ENCODE measurements at places on chromosomes 3 and 15.

GRCh38 chr3:9876991-9877390 lies 3.1 kb downstream of the CIDEC start:
- DNase-seq = no peak

DNA sequence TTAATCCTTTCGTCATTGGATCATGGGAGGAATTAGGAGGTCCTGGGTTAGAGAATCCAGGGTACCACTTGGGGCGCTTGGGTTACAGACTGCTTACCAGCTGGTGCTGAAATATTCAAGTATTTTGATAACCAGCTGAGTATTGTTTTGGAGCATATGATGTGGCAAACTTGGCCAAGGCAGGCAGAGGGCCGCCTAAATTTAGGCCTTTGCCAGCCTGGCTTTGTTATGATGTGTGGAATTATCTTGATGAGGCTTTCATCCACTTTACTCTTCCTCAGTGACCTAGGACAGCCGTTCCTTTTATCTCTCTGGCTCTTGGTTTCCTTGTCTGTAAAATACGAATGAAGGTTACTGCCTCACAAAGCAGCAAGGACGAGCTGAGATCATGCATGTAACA lies 6.9 kb downstream of the COPG1 start:
- DNase-seq = no peak

DNA sequence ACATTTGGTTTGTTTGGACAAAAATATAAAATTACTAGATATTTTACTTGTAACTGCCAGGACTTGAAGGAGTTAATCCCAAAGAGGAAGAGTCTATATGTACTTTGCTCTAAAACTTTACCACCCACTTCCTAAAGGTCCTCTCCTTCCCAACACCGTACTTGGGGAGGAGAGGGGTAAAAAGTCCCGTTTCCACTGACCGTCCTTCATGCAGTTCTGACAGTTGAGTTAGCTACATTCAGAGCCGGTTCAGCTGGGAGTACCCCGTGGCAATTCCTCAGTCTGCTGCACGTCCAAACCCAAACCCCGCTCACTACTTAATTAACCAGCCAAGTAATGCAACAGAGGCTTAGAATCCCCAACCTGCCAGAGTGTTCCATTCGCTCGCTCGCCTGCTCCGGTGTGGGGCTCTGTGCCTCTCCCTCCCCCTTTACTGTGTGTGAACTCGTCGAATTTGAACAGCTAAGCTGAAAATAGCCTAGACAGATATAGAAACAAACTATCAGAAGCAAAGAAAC lies 519.7 kb downstream of the FOXP1 start:
- no peak for DNase-seq

DNA sequence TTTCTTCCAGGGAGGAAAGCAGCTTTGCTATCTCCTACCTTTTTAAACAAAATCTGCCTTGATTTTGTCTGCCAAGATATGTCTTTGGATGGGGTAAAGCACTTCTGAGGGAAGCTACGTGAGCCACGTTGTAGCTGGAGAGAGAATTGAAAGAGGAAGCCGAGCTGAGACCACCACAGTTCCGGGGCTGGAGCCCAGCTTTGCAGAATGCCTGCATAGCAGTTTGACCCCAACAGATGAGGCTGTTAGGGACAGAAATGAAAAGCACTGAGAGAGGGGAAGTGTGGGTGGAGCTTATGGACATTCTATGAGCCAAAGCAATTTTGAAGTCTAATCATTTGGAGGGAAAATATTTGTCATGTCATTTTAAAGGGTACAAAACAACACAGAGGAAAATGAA lies 45.4 kb downstream of the LIPC start:
- no peak for DNase-seq

DNA sequence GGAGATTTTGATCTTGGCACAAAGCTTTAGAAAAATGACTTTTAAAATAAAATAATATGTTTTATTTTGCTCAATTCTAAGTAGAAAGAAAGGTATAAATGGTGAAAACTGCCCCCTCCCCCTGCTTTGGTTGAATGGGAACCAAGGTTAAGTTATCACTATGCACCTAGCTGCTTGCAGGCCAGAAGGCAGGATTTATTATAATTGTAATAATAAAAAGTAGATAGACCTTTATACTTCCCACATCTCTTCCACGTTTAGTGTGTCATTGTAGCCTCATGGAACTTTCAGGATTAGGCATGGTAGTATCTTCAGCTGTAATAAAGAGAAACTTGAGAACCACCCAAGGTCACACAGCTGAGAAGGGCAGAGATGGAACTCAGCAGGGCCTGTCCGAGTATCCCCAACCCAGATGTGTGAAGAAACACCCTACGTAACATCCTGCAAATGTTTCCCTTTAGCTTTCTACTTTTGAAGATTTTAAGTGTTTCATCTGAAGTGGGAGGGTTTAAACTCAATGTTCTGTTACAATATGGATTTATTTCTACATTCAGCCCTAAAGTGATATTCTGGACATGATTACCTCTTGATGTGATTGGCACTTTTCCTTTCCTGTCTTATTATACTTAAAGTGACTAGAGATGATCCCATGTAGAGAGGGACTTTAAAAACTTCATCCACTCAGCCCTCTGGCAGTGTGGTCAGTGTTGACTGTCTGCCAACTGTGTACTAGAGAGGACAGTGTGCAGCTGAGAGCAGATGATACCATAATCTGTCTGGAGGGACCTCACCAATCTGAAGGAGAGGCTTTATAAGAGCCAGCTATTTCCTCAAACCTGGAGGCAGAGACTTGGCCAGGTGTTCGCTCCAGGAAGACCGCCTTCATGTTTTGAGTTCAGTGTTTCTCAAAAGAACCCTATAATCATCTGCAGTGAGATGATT lies 282.5 kb upstream of the TRIM42 start:
- no peak for DNase-seq

- DNase-seq = no peak
Observed at GRCh38 chr3:6785726-6786125, 75.2 kb upstream of the GRM7 start.

- no peak for DNase-seq
Observed at GRCh38 chr3:62436785-62437184, 63.4 kb upstream of the FEZF2 start.

GRCh38 chr3:142987707-142988106 lies 13.7 kb upstream of the U2SURP start:
- peak; percentile 17 for DNase-seq

- DNase-seq = no peak
Observed at GRCh38 chr3:189309400-189309975, 137.7 kb downstream of the TPRG1 start.

GRCh38 chr3:33881156-33882064 lies 83.0 kb downstream of the PDCD6IP start:
- no peak for DNase-seq

GRCh38 chr3:10192953-10193691 lies 28.4 kb downstream of the IRAK2 start:
- DNase-seq = no peak

DNA sequence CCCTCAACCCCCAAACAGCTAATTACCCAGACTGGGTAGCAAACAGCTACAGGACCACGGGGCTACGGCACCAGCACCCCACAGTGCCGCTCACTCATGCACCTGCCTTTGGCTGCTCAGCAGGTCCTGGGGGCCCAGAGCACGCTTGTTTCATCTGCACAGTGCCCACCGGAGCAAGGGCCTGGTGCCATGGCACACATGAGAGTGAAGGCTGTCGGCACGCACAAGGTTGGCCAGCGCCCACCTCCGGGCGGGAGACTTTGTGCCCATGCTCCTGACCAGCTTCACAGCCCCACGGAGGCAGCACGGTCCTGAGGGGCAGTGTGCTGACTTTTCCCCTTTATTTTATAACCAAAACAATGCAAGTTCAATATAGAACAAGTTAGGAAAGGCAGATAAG lies 135.9 kb upstream of the NSMCE3 start:
- DNase-seq = no peak

DNA sequence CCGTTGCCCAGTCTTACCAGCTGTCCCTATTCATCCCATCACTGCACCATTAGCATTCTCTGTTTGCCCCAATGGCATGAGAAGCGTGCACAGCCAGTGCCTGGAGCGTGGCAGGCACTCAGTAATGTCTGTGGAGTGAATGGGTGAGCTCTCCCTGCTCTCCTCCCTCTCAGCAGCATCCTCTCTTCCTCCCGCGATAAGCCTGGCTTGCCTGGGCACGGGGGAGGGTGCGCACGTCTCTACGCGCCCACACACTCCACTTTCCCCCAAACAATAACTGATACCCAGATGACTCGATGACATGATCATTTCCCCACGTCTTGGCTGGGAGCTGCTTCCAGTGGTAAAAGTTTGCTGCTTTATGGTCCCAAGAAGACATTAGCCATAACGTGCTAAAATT lies 81.8 kb upstream of the LINGO1 start:
- no peak for DNase-seq

DNA sequence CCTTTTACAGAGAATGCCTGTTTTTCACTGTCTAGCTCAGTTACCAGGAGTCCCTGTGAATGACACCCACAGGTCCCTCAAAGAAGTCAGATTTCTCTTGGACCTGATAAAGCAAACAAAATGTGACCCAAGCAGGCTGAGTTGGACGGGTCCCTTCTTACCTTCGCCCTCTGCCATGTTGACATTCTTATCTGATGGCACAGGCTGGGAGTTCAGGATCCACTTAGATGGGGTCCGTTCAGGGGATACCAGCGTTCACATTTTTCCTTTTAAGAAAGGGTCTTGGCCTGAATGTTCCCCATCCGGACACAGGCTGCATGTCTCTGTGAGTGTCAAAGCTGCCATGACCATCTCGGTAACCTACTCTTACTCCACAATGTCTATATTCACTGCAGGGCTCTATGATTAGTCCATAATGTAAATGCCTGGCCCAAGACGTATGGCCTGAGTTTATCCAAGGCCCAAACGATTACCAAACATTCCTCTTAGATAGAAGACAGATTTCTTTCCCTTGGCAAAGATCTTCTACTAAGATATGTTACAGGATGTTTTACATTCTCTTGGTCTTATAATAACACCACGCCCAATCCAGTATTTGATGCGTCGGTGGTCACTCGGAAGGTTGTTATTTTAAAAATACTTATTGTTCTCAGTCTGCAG lies 179.1 kb downstream of the THSD4 start:
- no peak for DNase-seq

DNA sequence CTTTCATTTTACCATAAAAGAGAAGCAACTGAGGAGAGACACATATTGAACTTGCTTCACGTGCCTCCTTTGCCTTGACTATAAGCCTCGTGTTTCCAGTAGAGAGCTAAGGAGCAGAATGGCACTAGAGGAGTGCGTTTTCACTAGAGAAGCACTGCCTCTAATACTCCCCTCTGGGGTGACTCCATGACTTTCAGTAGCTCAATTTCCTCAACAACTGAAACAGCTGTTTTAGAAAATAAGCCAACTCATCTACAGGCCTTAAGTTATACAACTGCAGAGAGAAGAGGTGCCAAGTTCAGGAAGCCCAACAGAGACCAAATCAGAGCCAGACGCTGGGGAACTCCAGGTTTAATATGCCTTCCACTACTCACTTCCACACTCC lies 1.9 kb downstream of the UBP1 start:
- DNase-seq = no peak

GRCh38 chr3:134708671-134709070 lies 57.8 kb upstream of the KY start:
- no peak for DNase-seq

- DNase-seq = no peak
Observed at GRCh38 chr3:58962816-58963215, 87.0 kb downstream of the CFAP20DC start.

Data from psoas muscle (tissue), 8 donors.